ENCODE measurements at places on chromosomes 4 and X. TPM values are rescaled to one million over a fixed set of nuclear protein-coding genes. Genes with fewer than 3 reads are reported as not detected.

GRCh38 chr4:152947311-152947710 lies 11.2 kb downstream of the FHDC1 start:
- no peak for DNase-seq

DNA sequence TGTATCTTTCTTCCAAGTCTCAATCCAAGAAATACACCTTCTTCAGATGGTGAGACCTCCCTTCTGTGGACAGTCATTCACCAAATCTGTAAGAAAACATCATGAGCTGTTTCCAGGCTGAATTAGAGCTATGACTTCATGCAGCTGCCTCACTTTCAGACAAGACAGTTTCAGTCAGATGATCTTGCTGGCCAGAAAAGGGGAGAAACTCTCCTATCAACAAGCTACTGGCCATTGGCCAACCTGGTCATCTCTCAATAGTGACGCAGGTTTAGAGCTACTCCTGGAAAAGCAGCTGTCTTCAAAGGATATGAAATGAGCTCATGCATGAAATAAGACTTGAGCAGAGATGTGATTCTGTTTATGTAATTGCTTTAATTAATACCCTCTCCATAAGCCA lies 69.6 kb upstream of the NDP start:
- no peak for DNase-seq

DNA sequence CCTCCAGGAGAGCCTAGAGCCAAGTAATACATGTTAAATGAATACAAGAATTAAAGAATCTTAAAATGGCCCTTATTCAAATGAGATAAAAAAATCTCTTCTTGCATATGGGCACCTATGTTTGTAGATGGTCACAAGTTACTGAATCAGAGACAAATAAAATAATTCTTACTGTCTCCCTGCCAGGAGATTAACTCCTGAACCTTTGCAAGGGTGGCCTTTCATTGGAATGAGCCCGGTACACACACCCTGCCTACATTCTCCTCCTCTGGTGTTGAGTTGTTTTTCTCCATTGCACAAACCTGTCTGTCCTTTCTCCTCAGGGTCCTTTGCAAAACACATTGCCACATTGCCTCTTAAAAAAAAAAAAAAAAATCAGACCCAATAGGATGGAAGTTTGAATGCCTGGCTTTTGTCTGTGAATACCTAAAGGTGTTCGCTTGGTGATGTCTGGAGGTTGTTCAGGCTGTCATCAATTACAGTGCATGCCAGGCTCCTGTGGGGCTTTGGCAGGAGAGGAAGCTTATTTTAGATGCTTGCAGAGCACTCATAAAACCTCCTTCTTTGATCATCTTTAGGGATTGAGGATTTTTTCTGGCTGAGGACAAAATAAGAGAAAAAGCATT lies 8.3 kb upstream of the TMEM154 start:
- no peak for DNase-seq

DNA sequence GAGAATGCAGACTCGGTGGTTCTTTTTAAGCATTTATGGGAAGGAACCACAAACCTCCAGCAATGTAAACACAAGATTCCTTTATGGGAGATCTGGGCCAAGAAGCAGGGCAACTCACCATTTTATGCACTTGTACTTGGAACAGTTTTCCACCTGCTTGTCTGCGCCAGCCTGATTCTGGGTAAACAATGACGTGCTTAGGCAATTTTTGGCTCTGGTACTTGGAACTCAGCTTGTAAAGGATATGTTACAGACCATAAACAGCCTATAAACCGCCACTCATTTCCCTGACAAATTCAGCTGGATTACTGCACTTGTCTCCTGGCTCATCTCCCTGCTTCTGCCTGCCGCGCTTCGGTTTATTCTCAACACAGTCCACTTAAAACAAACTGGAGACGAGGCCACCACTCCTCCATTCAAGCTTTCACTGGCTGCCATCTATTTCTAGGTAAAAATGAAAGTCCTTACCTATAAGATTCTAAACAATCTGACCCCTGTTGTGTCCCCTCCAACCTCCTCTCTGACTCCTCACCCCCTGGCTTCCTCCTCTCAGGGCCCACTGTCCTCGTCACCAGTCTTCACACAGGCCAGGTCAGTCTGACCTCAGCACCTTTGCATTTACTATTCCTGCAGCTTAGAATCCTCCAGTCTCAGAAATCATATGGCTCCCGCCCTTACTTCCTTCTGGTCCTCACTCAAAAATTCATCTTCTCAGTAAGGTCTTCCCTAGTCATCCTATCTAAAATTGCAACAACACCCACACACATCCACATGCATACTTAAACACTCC lies 205.9 kb upstream of the GALNT7 start:
- no peak for DNase-seq

DNA sequence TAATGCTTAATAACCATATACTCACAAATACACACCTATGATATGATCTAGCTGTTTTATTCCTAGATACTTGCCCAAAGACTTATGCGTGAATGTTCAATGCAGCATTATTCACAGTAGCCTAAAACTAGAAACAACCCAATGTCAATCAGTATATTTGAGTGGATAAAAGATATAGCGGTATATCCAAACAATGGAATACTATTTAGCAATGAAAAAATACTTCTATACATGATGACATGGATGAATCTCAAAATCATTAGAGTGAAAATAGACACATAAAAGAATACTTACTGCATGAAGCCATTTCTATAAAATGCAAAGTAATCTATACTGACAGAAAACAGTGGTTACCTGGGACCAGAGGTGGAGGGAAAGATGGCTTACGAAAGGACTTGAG lies 108.1 kb downstream of the RAP1GDS1 start:
- DNase-seq = no peak

- no peak for DNase-seq
These were observed 297.2 kb downstream of the HS3ST1 start for GRCh38 chr4:11131491-11131890.

DNA sequence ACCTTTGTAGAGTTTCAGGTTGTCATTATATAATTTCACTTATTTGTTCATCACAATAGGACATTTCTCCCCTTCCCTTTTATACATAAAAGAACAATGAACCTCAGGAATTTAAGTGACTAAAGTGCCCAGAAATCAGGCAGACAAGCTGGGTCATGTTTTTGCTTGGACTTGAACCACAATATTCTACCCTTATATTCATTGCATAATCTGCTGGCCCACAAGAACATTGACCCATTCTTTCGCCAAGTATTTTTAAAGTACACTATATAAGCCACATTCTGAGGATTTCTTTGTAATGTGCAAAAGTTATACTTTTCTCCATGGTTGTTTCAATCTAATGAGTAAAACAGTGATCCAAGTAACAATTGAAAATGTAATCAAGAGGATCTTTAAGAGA lies 637.5 kb upstream of the SLIT2 start:
- no peak for DNase-seq

- DNase-seq = no peak
These were observed 41.9 kb downstream of the HADH start for GRCh38 chr4:108031427-108032083.

DNA sequence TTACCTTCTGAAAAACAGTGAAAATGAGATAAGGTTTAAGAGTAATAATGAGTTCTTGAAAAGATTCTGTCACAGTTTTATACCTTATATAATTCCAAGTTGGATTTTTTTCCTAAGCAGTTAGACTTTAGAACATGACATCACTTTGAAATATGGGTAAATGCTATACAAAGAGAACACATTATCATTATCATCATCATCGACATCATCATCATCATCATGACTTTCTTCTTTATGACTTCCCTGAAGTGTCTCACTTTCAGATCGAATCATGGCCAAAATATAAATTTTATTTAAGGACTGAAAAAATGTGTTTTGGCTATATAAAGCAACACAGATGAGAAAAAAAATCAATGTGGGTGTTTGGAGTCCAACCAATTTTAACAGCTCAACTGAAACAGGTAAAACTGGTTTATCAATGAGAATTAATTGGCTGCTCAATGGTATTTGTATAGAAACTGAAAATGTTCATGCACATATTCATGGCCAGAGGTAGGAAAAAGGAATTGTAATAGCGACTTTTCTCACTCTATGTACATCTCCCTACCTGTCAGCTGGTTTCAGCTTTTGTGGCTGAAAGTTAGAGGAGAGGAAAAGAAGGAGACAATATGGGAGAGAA lies 243.1 kb upstream of the GPC4 start:
- DNase-seq = no peak

DNA sequence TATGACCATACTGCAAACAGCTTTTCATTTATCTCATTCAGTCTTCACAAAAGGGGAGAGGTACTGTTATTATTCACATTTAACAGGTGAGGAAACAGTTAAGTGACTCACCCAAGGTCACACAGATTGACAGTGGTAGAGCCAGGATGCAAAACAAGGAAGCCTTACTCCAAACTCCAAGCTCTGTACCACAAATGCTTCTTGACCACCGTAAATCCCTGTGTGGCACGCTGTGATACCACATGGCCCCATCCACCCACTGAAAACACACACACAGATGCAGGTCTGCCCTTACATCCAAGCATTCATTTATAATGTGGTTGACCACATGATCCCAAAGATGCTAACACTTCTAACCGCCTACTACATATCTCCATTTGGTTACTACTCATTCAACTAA lies 129.5 kb downstream of the TSPAN5 start:
- no peak for DNase-seq

DNA sequence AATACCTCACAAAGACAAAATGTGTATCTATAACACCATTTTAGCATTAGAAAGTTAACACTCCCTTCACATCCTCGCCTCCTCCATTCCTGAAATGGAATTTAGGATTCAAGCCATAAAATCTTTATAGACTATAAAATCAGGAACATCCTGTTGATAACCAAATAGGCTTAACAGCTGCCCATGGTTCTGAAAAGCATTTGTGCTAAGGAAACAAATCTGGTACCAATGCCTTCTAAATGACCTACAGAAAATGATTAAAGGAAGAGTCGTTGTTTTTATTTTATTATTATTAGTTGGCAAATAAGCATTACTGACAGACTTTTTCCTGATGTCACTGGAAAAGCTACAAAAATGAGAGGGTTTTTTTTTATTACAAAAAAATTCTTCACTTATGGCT lies 79.8 kb downstream of the PAPSS1 start:
- no peak for DNase-seq

DNA sequence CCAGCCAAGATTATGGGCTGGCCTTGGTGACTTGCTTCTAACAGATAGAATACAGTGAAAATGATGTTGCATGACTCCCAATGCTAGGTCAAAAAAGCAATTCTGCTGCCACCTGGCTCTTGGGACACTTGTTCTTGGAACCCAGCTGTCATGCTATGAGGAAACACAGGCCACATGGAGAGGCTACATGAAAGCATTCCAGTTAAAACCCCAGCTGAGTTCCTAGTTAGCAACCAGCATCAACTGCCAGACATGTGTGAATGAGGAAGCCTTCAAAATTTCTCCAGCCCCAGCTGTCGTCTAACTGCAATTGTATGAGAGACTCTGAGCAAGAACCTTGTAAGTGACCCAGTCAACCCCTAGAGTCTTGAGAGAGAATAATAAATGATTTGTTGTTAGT lies 105.2 kb upstream of the FGF16 start:
- DNase-seq = no peak

GRCh38 chr4:146465628-146466027 lies 56.1 kb downstream of the SLC10A7 start:
- no peak for DNase-seq

GRCh38 chr4:123351713-123352112 lies 44.9 kb upstream of the SPRY1 start:
- no peak for DNase-seq

DNA sequence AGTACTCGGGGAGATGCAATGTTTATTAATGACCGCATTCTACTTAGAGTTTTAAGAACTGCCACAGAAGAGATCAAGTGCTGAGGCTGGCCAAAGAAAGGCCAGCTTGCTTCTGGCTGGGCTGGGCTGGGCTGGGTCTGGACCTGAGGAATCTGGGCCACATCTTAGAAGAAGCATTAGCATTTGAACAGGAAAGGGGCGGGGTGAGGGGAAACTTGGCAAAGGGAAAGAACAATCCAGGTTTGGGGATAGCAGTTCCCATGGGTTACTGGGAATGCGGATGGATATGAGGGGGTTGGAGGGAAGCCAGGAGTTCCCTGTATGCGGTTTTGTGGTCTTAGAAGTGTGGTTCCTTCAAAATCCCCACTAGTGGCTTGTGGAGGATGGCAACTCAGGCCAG lies 83.3 kb downstream of the CLDN34 start:
- no peak for DNase-seq

DNA sequence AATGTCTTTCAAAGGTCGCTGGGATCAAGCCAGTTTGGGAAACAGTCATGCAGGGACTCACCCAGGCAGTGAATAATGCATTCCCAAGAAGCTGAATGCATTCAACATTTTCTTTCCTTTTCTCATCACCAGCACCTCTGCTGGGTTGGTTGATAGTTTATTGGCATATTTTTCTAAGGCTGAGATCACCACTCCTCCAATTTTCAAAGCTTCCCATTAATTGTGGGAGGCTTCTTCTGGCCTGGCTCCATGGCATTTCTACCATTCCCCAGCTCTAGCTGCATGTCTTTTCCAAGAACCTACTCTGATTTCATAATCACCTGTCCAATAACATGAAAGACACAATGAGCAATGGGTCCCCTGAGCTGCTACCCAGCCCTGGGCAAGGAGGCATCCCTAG lies 35.8 kb downstream of the CHRDL1 start:
- no peak for DNase-seq

GRCh38 chr4:971666-972500 lies 1.5 kb downstream of the DGKQ start:
- no peak for DNase-seq

GRCh38 chrX:30488092-30488491 lies 89.5 kb downstream of the TASL start:
- no peak for DNase-seq

DNA sequence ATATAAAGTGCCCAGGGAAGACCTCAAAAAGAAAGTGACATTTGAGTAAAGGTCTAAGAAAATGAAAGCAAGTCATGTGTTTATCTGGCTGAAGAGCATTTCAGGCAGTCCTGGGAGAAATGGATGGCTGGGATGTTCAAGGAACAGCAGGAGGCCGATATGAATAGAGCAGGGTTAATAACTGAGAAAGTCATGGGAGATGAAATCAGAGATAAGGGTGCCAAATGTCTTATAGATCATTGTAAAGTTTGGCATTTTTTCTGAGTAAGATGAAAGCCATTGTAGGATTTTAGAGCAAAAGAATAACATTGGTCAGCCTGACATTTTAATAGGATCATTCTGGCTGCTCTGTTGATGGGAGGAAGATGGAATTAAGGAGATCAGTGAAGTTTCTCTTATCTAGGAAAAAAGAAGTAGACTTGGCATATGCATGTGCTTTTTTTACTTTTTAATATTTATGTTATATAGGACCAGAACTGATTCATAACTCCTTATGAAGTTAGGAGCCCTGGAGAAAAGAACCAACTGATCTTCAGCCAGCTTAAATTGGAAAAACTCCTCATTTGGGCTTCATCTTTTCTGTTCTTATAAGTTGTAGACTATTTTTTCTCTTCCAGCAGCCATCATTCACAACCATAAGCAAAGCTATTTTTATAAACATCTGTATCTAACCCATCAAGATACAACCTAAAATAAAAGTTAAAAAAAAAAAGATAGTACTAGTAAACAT lies 18.6 kb downstream of the AIMP1 start:
- no peak for DNase-seq

Gene CXorf49
- total RNA-seq = not detected

Gene FOXR2
- not detected for total RNA-seq

Gene PCDH7
- total RNA-seq = not detected

Gene TMEM31
- not detected for total RNA-seq

Gene PAGE2B
- 2.0 TPM for total RNA-seq

Gene PCDH18
- not detected for total RNA-seq

Gene SORCS2
- total RNA-seq = 0.06 TPM

Gene HCFC1
- total RNA-seq = 136 TPM

Gene RNF150
- total RNA-seq = 0.05 TPM

Gene XPNPEP2
- 1.0 TPM for total RNA-seq

Gene EGFL6
- total RNA-seq = 18.7 TPM

Gene PDHA2
- not detected for total RNA-seq

Gene C4orf51
- not detected for total RNA-seq

Gene PCDH10
- not detected for total RNA-seq

Gene WNK3
- total RNA-seq = 0.03 TPM

All from activated CD8-positive, alpha-beta memory T cell treated with anti-CD3 and anti-CD28 coated beads, Interleukin-2, amount 10 ng/mL, durations not matched to agents 7 days and 5 days (primary cell).